ENCODE measurements at places on chromosomes 1 and 21. TPM values are rescaled to one million over a fixed set of nuclear protein-coding genes. Genes with fewer than 3 reads are reported as not detected.

GRCh38 chr1:116529199-116529631 lies 41.6 kb downstream of the CD58 start:
- H3K27me3 ChIP-seq = no peaks in the 10 kb centered on the region
- no peak for DNase-seq
- H3K4me1 ChIP-seq = peaks cover 14% of the 10 kb centered on the region
- H3K36me3 ChIP-seq = peaks cover 86% of the 10 kb centered on the region

Gene PAPPA2
- 0.08 TPM for total RNA-seq

Gene GJA5
- total RNA-seq = not detected

Gene DNALI1
- total RNA-seq = 0.18 TPM

GRCh38 chr1:153978274-153978909 lies 918 bp upstream of the JTB start:
- peaks cover 34% of the 10 kb centered on the region for H3K36me3 ChIP-seq
- no peaks in the 10 kb centered on the region for H3K27me3 ChIP-seq
- peak overlapping the region; percentile 97 for H3K4me3 ChIP-seq
- DNase-seq = no peak
- peak overlapping the region; percentile 79 for H3K27ac ChIP-seq
- H3K4me1 ChIP-seq = peaks cover 41% of the 10 kb centered on the region

Gene KCNT2
- not detected for total RNA-seq

- H3K27me3 ChIP-seq = peaks cover 23% of the 10 kb centered on the region
- peak within 1 kb of the TSS; percentile 77 for H3K27ac ChIP-seq
- H3K4me1 ChIP-seq = peaks cover 32% of the 10 kb centered on the region
- H3K4me3 ChIP-seq = peak within 1 kb of the TSS; percentile 88
These were observed at the start of gene ZBTB18 for GRCh38 chr1:244050835-244051444. Gene ZBTB18 (plus strand): TSS chr1:244051283. CDS start chr1:244051432, 149 bp downstream.

Gene LRRC7
- total RNA-seq = not detected

DNA sequence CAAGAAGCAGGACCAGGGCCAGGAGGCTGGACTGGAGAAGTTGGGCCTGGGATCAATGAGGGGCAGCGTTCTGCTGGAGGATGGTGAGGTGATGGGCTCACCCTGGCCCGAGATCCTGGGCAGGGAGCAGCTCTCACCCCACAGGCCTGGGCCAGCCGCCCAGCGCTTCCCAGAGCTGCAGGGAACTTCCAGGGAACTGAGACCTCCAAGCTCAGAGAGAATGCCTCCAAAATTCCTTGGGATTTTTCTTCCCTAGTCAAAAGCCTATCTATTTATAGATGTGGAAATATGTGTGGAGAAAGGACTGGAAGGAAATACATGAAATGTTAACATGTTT lies 121.2 kb downstream of the SPSB1 start:
- H3K4me1 ChIP-seq = peaks cover 55% of the 10 kb centered on the region
- peaks cover 9% of the 10 kb centered on the region for H3K36me3 ChIP-seq
- peak overlapping the region; percentile 7 for H3K4me3 ChIP-seq
- no peak overlapping the region for H3K27ac ChIP-seq
- no peak for DNase-seq

DNA sequence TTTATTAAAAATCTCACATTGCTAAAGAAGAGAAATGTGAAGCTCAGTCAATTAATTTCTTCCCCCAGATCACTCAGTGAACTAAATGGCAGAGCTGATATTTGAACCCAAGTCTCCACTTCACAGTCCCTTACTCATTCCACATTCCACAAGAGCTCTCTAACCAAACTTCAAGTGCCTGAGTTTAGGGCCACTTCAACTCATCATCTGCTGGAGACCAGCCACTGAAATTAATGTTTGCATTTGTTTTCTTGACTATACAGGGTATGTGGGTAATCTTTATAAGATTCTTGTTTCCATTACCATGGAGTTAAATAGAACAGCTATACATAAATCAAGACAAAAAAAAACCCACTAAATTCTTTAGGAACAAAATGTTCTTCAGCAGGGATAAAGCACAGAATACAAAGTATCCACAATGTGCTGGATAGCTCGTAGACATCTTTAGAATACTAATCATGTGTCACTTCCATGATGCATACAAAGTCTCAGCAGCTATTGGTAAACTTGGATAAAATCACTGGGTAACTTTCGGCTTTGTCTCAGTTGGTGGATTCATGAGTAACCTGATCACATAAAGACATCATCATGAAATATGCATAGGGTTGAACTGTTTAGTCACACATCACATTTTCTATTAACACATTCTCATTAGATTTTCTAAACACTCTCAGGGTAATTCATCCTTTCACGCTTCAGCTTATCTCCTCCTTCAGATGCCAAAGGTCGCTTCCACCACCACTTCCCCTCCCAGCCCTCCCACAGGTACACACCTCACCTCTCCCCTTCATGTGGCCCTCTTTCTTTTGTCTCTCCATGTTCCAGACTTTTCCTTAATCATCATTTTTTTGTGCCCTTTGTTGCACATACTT lies 89.8 kb downstream of the LRRC53 start:
- H3K36me3 ChIP-seq = no peaks in the 10 kb centered on the region
- no peak overlapping the region for H3K27ac ChIP-seq
- no peak overlapping the region for H3K4me3 ChIP-seq
- H3K27me3 ChIP-seq = no peaks in the 10 kb centered on the region
- no peaks in the 10 kb centered on the region for H3K4me1 ChIP-seq

Gene ITLN2
- not detected for total RNA-seq

Data from activated CD4-positive, alpha-beta memory T cell treated with anti-CD3 and anti-CD28 coated beads, Interleukin-2, amount 10 ng/mL, durations not matched to agents 7 days and 5 days (primary cell).